Vagina (tissue), 2 donors: ENCODE measurements at places on chromosomes 5 and 9.

- no peak for DNase-seq
These were observed 102.0 kb upstream of the CDH6 start for GRCh38 chr5:31091501-31091900.

- no peak for DNase-seq
These were observed 139.1 kb upstream of the ZNF366 start for GRCh38 chr5:72646246-72646866.

DNA sequence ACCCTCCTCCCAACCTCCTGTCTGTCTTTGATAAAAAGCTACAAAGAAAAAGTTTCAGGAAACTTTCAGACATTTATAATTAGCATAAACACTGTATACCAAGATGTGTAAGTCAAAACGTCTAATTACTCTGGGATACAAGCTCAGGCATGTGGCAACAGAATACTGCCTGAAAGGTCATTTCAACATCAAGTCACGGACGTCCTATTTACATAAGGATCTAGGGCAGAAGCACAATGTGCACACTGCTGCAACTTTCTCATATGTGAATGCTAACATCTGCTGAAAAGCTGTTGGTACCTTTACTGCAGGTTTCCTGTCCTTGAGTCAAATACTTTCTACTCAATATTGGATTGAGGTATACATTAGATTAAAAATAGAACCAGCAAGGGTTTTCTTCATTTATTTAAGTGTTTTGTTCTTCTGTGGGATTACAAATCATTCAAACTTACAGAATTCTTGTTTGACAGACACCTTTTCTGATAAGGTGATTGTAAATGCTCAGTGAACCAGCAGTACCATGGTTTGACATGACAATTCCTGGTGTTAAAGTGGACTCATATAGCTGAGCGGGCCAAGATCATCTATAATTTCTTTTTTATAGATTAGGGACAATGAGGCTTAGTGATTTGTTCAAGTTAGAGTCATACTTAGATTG is 36.8 kb downstream of the ELL2 start:
- DNase-seq = no peak

DNA sequence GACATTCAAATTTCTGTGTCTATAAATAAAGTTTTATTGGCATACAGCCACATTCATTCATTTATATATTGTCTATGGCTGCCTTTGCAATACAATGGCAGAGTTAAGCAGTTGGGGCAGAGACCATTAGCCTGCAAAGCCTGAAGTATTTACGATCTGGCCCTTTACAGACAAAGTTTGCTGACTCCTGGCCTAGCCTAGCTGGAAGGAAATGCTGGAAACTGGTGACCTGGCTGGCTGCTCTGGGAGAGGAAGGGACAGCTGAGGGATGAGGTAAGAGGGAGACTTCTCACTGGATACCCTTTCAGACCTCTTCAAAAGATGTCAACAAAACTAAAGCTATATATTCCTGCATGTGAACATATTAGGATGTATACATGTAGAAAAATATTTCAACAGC is 66.0 kb upstream of the PPARGC1B start:
- no peak for DNase-seq

GRCh38 chr5:34791761-34792244 is 47.2 kb upstream of the TTC23L start:
- DNase-seq = no peak

DNA sequence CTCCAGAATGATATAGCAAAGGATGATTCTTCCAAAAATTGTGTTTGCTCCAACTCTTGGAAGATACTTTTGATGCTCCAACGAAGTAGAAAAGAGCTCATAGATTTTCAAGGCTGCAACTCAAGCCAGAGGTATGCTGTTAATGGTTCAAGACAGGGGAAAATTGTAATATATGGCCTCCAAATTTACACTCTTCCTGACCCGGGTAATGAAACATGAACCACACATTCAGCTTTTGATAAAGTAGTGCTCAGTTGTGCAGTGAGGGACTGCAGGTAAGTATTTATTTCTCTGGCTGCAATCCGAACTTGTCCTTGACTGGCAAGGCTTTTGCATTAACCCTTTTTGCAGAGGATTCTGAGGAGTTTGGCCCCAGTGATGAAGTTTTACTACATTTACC is 446.4 kb downstream of the RASEF start:
- no peak for DNase-seq

- DNase-seq = no peak
These were observed 51.6 kb downstream of the ADAM19 start for GRCh38 chr5:157523976-157524375.

GRCh38 chr9:95762322-95762721 is 113.2 kb upstream of the ERCC6L2 start:
- DNase-seq = no peak

DNA sequence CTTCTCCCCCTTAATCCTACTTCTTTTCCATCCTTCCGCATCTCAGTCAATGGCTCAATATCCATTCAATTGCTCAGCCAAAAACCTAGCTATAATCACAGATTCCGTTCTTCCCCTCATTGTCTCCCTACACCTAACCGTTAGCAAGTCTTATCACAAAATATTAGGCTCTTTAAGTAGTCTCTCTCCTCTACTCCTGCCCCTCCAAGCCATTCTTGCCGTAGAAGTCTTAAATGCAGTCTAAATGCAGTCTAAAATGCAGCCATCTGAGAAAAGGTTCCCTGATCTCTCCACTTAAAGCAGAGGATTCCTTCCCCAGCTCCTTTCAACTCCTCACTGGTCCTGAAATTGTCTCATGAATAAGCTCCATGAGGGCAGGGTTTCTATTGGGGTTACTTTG is 57.8 kb downstream of the ELL2 start:
- no peak for DNase-seq

- DNase-seq = no peak
These were observed 3.6 kb downstream of the MACROH2A1 start for GRCh38 chr5:135395451-135395850.

GRCh38 chr9:78143281-78144007 is 92.4 kb upstream of the CEP78 start:
- DNase-seq = no peak

- DNase-seq = no peak
These were observed 62.8 kb downstream of the PFDN1 start for GRCh38 chr5:140239939-140240700.

DNA sequence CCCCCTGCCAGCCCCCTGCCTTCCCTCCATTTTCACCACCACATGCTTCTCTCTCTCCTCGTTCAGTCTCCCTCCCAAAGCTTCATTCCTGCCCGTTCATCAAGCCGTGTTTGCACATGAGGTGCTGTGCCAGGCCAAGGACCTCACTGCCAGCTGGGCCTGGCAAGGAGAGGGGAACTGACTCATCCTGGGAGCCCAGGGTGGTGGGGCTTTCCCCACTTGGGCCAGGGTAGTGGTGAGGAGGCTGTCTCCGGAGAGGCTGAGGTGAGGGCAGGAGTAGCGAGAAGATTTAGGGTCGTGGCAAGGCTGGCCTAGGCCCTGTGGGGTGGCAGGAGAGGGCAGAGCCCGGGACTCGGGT is 30.4 kb upstream of the NOTCH1 start:
- no peak for DNase-seq

DNA sequence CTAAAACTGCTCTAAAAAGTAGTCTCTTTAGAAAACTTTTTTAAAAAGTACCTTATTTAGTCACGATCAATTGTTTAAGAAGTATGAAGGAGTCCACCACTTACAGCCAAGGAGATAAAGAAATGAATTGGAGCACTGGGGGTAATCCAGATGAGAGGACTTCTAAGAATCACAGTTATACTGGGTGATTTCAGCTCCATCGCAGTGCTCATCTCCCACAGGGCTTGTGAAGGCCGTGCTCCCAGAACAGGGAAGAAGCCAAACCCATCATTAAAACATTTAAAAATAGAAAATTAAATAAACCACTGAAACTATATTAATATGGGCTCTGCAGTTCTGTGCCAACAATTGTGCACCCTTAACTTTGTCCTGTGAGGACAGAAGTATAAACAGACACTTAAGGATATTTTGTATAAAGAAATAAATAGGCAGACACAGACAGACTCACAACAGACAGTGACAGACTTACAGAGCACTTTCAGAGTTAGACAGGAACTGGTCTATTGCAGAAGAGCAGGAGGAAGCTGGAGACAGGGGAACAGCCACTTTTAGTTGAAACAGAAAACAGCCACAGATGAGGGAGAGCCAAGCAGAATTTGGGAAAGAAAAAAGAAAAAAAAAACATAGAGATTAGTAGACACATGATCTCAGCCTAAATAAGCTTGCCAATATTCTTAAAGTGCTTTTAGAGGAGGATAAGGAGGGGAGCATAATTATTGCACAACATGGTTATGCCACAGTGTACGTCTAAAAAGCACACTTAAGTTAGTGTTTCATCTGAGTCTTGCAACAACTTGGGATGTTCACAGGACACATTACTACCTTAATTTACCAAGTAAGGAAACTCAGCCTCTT is 81.8 kb downstream of the FBXO38 start:
- DNase-seq = no peak

DNA sequence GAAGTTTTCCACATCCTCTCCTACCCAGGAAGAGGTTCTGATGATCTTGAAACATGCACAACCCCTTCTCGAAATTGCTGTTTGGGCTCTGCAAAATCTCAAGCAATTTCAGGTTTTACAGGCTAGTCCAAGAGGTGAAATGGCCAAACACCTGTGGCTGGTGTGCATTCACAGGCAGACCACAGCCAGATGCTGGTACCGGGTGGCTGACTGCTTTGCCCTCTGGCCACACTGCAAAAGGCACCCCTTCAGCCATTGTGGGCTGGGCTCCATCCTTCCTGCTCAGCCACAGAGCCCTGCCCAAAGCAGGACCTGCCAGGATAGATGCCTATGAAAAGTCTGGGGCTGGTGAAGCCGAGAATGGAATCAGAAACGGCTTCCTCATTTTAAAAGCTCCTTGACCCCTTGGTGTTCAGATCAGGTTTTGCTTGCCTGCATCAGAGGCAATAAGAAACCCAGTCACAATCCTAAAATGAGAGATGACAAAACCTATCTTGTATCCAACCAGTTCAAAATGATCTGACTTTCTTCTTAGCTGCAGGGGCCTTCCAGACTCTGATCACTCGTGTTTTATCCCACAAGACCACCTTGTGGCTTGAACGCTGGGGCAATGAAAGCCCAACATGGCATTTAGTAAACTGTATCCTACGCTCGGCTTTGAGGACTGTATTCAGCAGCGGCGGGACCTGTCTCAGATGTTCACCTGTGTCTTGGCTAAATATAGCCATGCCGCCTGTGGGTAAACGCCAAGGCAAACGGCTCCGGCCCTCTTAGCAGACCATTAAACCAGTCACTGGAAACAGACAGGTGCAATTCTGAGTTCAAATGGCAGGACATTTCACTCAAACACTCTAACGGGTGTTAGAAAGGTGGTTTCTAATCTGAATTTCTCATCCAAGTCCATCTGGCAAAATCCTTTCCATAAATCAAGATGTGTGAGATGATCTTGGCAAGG is 49.6 kb downstream of the EPB41L4B start:
- no peak for DNase-seq

DNA sequence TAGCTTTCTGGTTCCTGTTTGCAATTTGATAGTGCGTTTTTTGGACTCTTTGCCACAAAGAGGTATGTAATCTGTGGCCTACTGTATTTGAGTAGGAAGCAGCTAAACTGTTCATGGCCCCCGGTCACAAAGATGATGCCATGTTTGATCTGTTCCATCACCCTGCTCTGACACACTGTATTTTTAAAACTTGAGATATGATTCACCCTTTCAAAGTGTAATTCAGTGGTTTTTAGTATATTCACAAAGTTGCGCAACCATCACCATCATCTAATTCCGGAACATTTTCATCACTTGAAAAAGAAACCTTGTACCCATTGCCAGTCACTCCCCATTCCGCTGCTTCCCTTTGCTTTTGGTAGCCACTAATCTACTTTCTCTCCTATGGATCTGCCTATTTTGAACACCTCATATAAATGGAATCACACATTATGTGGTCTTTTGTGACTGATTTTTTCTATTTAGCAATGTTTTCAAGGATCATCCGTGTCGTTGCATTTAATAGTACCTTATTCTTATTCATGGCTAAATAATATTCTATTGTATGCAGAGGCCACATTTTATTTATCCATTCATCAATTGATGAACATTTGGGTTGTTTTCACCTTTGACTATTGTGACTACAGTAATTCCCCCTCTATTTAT is 141.6 kb downstream of the NR3C1 start:
- no peak for DNase-seq

GRCh38 chr5:7376871-7377270 is 19.1 kb upstream of the ADCY2 start:
- no peak for DNase-seq

DNA sequence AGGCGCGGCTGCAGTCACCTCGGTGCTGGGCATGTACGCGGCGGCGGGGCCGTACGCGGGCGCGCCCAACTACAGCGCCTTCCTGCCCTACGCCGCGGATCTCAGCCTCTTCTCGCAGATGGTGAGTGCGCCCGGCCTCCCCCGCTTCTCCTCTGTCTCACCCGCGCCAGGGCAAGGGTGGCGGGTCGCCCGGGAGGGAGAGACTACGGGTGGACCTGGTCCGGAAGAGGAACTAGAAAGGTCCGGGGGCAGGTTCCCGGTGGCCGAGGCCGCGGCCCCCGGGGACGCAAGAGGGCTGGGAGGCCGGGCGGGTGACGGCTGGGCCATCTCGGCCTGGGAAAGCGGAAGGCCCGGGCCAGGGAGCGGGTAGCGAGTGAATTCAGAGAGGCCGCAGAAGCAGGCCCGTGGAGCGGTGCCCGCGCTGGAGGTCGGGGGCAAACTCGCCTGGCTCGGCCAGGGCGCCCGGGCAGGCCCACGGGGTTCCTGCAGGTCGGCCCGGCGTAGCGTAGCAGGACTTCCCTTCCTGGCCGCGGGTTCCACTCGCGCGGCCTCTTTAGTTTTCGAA is 711 bp downstream of the IRX1 start:
- no peak for DNase-seq

DNA sequence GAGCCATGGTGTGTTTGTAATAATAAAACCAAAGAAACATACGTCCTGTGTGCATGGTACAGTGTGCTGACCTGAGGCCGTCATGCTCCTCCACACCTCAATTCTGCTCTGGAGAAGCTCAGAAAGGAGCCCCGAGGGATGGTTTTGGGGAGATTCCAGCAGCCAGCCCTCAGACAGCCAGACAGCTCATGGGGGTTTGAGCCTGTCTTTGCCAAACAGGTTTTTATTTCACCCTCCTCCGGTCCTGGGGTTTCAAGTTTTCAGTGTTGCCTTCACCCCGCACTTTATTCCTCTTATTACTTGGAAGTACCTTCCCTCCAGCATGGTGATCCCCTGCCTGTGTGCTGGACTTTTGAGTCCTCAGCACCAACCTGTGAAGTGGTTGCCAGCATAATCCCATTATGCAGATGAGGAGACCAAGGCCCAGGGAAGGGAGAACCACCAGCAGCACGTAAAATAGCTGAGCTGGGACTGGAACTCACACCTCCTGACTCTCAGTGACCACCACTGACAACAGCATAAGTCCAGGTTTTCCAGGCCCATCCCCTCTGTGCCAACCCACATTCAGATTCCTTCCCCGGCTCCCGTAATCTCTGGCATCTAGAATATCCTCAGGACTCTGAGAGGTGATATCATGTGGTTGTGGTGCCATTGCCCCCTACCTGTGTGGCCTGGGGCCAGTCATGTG is 35.1 kb downstream of the TGFBI start:
- peak; percentile 40 for DNase-seq
